ENCODE measurements at places on chromosomes 5 and 9. TPM values are rescaled to one million over a fixed set of nuclear protein-coding genes. Genes with fewer than 3 reads are reported as not detected.

CARTPT gene
- 3.9 TPM for polyA plus RNA-seq

GRCh38 chr9:125461636-125462190, 200.1 kb downstream of the GAPVD1 start:
- DNase-seq = no peak

- no peak for DNase-seq
Observed at GRCh38 chr9:85700330-85700729, 41.4 kb downstream of the AGTPBP1 start.

DNA sequence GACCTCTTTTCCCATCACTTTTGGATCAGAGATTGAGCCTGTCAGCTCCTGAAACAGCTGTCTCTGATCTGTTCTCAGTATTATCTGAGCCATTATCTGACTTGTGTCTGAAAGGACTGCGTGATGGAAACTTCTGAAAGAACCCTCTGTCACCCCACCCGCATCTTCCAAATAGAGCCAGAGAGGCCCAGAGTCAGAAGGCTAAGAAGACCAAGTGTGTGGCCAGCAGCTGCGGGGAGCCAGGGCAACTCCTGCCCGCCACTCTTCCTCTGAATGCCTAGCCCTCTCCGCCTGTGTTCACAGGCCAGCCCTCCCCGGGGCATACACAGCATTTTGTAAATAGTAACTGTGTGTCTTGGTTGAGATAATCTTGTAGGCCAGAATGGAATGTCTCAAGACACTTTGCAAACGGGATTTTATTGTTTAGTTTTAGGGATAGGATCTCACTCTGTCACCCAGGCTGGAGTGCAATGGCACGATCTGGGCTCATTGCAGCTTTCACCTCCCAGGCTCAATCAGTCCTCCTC, 92.7 kb downstream of the AOPEP start:
- DNase-seq = no peak

- DNase-seq = no peak
Observed at GRCh38 chr5:125451622-125452021, 705.2 kb upstream of the ZNF608 start.

DNA sequence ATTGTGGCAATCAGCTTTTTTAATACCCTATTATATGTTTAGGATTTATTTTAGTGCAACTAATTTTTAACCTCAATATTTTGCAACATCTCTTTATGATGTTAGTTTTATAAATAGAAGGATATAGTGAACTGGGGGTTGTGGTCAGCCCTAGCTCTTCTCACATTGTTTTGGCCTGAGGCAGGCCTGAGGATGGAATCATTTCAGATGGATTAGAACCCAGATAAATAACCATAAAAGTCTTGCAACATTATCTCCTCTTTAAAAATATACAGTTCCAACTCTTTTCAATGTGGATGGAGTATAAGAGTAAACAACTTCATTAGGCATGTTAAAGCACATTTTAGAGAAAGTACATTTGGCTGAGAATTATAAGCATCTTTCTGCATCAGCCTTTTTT, 522.7 kb downstream of the NR2F1-AS1 start:
- no peak for DNase-seq

- DNase-seq = no peak
Observed at GRCh38 chr5:137699336-137700281, 36.3 kb downstream of the KLHL3 start.

PCDHB8 gene
- polyA plus RNA-seq = 1.0 TPM

CAST gene
- polyA plus RNA-seq = 152 TPM

DNA sequence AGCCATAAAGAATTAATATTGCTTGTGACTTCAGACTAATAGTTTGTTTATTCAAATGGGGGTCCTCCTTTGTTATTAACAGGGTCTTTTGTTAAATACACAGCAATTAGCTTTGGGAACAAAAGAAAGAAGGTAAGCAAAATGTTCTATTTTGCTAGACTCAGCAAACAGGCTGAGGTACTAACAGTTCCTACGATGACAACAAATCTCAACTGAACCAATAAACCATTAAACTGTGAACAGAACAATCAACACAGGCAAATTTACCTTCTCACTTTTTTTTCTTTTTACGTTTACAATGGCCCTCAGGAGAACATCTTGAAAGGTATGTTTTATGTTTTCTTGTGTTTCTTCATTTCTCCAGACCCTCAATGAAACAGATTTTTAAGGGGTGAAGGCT, 207.2 kb downstream of the NFIB start:
- DNase-seq = no peak

GRCh38 chr5:135135530-135136226, 101.7 kb upstream of the PITX1 start:
- DNase-seq = no peak

COL23A1 gene
- 0.87 TPM for polyA plus RNA-seq
